ENCODE measurements at places on chromosomes 3 and 15.
A peak's percentile ranks its signal among the peaks of the same experiment; 100 is the strongest.

DNA sequence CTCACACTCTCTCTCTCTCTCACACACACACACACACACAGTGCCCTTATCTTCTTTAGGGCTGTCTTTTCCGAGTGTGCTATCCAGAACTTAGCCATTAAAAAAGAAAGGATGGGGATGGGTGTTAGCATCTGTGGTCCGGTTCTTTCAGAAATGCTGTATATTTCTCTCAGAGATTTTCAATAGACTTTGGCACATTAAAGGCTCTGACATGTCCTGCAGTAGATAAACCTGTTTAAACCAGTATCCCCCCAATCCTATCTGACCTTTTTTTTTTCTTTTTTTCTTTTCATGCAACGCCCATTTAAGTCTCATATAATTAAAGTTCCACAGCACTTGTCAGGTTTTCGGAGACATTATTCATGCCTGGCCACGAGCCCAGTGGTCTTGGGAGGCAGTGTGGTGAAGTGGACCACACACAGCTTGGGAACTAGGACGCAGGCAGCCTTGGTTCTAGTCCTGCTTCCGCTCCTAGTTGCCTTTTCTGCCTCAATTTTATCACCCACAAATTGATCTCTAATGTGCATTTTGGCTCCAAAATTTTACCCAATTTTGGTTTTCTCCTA lies 13.3 kb downstream of the CAV3 start:
- no peak for DNase-seq

DNA sequence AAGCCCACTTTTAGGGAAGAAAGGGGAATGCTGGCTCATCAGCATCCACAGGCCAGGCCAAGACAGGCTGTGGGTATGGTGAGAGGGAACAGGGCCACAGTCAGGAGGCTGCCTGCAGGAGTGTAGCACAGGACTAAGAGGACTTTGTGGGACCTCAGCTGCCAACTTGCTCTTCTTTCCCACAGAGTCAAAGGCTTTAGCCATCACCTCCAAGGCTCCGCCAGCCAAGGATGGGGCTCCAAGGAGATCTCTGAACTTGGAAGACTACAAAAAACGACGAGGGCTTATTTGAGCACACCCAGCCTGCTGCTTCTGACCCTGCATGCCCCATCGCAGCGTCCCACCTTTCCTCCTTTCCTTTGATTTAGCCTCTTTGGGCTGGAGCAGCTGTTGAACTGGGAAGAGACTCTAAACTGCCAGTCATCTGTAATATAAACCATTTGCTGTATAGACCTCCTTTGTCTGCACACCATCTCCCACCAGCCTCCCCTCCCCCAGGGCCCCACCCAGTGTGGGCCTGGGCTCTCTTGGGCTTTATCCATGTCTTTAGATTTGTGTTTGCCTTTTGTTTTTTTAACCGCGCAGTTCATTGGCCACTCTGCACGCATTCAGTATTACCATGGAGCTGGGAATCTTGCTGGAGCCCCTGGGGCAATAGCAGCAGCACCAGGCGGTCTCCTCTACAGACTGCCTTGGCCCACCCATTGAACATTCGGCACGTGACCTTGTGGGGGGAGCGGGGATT lies 13.1 kb upstream of the ITPKA start:
- DNase-seq: no peak

GRCh38 chr15:81106560-81106959 lies 27.5 kb upstream of the CFAP161 start:
- DNase-seq: peak; percentile 39

- DNase-seq: no peak
Observed at GRCh38 chr3:197364410-197365071, 66.1 kb upstream of the DLG1 start.

Data from ELF-1 (cell line).